ENCODE measurements at places on chromosomes 6 and 20.

DNA sequence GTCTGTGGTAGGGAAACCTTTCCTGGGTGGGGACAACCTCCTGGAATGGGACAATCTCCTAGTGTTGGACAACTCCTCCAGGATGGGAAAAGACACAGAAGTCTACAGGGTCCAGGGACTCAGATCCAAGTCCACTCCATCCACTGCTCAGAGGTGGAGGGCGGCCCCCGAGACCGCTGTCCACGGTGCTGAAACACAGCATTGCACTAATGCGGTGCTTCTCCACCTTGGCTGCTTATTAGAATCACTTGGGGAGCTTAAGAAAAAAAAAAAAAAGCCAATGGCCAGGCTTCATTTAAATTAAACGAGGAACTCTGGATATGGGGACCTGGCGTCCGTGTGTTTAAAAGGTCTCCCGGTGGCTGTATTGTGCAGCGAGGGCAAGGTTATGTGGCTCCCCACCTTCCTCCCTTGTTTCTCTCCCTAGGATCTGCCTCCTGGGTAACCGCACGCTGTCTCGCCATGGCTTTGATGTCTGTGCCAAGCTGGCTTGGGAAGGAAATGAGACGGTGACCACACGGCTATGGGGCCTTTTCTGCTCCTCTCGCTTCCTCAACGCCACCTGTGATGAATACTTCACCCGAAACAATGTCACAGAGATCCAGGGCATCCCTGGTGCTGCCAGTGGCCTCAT lies 12.0 kb downstream of the SLC12A5 start:
- DNase-seq, result peak; percentile 71

DNA sequence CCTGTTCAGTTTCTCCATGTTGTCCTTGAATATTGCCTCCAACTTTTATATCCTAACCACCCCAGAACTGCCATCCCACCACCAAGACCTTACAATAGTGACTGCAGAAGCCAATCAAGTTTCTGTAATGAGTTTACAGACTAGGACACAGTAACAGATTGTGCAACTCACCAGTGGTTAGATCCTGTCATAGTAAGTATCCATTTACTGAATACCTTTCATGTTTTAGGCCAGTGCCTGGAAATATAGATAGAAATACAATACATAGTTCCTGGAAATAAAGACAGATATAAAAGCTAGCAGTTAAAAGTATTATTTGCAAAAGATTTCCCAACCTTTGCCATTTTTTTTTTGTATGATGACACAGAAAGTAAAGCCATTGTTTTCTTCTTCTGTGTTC lies 471.8 kb upstream of the BTBD3 start:
- DNase-seq, result no peak

GRCh38 chr6:16136621-16137450 lies 8.0 kb downstream of the MYLIP start:
- DNase-seq, result no peak

GRCh38 chr20:15706719-15707118 lies 866.5 kb downstream of the KIF16B start:
- DNase-seq, result no peak

GRCh38 chr6:25053875-25054371 lies 118.2 kb upstream of the RIPOR2 start:
- peak; percentile 45 for DNase-seq

DNA sequence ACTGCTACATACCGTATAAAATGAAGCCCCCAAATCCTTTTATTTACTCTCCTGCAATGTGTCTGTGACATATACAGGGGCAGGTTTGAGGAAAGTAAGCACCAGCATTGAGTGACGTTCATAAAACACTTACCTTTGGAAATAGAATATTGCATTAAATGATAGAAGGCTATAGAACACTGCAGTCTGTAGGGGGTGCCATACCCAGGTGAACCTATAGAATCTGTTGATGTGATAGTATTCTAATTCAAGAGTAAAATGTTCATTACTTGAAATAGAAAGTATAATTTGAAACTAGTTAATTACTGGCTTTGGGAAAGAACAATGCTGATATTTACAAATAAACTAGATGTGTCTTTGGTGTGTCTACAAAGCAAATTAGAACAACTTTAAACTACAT lies 47.0 kb upstream of the PRL start:
- no peak for DNase-seq

DNA sequence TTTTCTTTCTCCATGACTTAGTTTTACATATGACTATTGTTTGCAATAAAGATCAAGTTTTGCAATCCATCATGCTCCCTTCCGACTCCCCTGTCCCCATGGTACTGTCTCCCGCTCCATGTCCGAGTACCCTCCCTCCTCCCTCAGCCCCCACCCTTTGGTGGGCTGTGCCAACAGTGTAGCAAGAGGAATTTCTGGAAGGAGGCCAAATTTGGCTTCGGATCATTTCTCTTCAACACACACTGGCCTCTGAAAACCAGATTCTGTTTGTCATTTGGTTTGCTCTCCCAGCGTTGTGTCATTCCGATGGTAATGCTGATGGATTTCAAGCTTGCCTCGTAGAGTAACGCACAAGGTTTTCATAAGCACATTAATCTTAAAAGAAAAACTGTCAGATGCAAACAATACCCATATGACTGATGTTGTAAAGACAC lies 22.9 kb upstream of the PAX1 start:
- DNase-seq, result no peak

DNA sequence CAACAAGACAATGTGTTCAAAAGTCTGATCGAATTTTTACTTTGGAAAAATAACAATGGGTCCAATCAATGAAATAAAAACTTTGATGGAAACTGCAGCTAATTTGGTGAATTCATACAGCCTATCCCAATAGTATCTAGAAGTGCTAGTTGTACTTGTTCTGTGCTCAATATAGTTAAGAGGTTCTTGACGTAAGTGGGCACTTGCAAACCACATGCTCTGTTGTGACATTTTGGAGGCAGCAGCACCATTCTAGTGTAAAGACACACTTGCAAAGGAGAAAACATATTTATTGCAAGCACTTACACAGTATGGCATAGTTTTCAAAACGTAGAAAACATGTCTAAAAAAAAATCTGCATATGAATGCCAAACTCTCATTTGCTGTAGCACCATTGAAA lies 6.7 kb upstream of the KLHL31 start:
- no peak for DNase-seq

GRCh38 chr6:4434655-4435054 lies 299.3 kb upstream of the ECI2 start:
- no peak for DNase-seq

GRCh38 chr20:62708591-62709536 lies at the start of gene NTSR1:
Gene NTSR1 (plus strand): TSS chr20:62708836. CDS start chr20:62709208, 372 bp downstream.
- no peak for DNase-seq

- no peak for DNase-seq
Observed at GRCh38 chr6:140806431-140806830, 1326.3 kb upstream of the GJE1 start.

- DNase-seq, result peak; percentile 97
Observed at GRCh38 chr6:157274471-157275226, 48.7 kb downstream of the TMEM242 start.

DNA sequence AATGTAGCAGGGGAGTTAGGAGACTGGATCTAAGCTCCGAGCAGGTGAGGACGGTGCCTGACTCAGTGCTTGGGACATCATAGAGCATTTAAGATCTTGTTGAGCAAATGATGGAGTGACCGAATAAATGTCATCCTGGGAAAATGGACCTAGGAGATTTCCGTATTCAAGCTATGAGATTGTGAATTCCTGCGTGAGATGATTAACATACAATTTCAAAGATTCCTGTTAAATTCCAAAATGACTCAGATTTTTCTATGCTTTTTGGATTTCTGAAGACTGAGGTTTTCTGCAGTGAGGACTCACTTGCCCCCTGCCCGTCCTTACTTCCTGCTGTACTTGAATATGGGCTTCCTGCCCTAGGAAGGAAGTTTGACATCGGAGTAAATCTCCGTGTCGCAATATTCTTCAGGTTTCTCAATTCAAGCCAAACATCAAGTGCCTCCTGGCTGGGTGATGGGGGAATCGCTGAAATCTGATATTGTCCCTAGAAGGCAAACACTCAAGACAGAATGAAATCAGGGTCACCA lies 5.2 kb downstream of the SYTL3 start:
- no peak for DNase-seq

DNA sequence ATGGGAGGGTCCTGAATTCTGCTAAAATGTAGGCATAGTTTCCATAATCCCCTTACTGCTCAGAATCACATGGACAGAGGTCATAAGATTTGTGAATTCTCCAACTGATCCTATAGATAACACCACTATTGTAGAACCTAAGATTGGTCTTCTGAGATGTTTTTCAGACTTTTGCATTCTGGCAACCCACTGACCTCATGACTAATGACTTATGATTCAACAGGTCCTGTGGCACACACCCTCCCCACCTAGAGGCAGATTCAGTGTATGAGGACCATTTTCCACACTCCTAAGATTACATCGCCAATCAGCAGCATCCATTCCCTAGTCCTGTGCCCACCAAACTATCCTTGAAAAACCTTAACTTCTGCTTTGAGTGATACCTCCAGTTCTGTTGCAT lies 207.2 kb downstream of the BTBD9 start:
- no peak for DNase-seq

DNA sequence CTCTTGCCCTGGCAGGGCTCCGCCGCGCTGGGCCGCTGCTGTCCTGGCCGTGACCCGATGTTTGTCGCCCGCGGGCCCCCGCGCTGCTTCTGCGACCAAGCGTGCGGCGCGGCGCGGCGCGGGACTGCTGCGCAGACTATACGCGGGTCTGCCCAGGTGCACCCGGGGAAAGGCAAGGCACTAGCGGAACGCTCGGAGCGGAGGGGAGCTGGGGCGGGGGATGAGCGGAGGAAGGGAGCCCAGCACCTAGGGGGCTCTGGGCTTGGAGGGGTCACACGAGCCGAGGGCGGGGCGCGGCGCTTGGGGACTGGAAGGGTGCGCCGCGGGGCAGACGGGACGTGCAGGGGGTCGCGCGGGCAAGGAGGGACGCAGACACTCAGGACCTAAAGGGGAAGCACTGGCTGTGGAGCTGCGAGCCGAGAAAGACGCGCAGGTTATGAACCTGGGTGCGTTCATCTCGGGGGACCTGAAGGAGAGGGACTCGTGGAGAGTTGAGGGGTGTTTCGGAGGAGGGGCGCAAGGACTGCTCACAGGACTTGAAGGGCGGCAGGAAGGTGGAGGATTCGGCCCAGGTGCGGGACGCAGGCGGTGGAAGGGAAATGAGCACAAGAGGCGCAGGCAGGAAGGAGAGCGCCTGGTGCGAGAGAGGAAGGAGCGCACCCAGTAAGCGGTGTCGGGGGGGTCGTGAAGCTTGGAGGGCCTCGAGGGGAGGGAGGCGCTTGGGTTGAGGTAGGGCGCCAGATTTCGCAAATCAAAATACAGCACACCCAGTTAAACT lies 40.8 kb upstream of the ZNFX1 start:
- no peak for DNase-seq

GRCh38 chr6:43942011-43942442 lies 172.0 kb downstream of the VEGFA start:
- DNase-seq, result no peak

DNA sequence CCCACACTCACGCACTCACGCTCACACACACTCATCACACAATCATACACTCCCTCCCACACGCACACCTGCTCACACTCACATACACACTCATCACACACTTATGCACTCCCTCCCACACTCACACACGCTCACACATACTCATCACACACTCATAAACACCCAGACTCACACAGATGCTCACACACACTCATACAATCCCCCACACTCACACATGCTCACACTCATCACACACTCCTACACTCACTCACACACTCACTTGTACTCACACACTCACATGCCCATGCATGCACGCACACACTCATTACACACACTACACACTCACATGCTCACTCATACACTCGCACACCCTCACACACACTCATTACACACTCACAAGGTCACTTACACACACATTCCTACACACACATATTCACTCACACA lies 131.1 kb upstream of the PDE10A start:
- DNase-seq, result no peak
